ENCODE measurements at places on chromosomes 12 and 14. TPM values are rescaled to one million over a fixed set of nuclear protein-coding genes. Genes with fewer than 3 reads are reported as not detected.

DNA sequence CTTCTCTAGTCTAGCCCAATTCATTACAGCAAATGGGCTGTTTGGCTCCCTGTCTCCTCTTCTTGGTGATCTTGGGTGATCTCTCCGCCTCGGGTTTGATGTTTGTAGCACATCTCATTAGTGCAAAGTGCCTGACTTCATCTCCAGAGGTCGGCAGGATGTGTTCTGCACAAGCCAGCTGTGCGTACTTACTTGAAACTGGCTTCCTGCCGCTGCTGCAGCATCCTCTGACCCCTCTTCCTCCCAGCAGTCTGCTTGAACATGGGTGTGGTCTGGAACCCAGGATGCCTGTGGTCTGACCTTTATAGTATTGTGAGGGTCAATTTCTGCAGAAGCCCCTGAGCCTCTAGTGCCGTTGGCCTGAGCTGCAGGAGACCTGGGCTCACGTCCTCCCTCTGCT lies 99.2 kb downstream of the BEGAIN start:
- DNase-seq: no peak

DNA sequence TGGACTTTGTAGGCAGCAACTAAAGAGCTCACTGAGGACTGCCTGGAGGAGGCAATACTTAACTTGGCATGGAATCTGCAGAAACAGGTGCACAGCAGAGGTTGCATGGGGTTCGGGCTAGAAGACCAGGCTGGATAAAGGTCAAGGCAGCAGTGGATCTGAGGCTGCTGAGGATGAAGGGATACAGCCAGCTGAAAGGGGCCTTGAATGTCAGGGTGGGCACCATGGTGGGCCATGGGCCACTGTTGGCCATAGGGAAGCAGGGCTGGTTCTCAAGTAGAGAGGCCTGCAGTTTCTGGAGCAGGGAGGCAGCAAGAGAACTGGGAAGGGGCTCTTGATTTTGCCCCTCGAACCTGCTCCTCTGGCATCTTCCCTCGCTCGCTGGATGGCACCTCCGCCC lies 55.5 kb downstream of the C14orf132 start:
- no peak for DNase-seq

- DNase-seq: no peak
Measured at GRCh38 chr14:75917946-75918335, 63.9 kb downstream of the TGFB3 start.

DNA sequence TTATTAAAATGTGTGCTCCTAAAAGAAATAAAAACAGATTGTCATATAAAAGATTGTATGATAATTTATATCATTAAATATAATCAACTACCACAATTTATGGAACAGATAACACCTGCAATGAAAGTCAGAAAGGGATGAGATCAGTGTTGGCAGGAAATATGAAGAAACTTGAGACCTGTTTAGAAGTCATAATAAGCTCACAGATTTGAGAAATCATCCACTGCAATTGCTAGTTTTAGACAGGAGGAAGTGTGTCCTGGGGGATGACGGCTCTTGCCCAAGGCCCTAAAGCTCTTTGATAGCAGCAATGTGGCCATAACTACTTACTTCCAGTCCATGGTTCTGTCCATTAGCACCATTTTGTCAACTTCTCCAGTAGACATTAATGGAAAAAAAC lies 122.8 kb upstream of the SOX5 start:
- DNase-seq: no peak

The ISM2 gene
- 1.2 TPM for total RNA-seq

The TMEM30B gene
- total RNA-seq: 68.2 TPM

The RPGRIP1 gene
- total RNA-seq: 0.40 TPM

The OTOGL gene
- 0.08 TPM for total RNA-seq

GRCh38 chr14:104643306-104643705 lies 38.7 kb upstream of the TMEM179 start:
- DNase-seq: no peak

- DNase-seq: no peak
Measured at GRCh38 chr12:91741932-91742331, 403.7 kb downstream of the BTG1 start.

- DNase-seq: no peak
Measured at GRCh38 chr14:99234355-99234754, 37.6 kb downstream of the BCL11B start.

GRCh38 chr12:42957136-42957535 lies 367.6 kb upstream of the PRICKLE1 start:
- no peak for DNase-seq

The DIO2 gene
- total RNA-seq: 0.37 TPM

DNA sequence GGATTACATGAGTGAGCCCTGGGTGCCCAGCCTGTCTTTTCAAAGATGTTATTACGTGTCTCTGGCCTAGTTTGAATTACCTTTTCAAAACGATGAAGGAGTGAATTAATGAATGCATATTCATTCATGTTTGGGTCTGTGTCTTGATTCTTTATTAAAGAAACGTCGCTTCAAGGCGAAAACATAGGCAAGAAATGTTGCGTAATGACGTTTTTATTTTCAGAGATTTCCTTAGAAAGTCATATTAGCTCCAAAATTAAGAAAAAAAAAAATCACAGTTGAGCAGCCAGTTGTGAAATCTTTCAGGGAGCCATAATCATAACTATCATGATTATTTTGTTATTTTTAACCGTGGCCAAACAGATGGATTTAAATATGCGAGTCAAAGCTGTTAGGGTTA lies 3.5 kb downstream of the PPFIBP1 start:
- DNase-seq: no peak

DNA sequence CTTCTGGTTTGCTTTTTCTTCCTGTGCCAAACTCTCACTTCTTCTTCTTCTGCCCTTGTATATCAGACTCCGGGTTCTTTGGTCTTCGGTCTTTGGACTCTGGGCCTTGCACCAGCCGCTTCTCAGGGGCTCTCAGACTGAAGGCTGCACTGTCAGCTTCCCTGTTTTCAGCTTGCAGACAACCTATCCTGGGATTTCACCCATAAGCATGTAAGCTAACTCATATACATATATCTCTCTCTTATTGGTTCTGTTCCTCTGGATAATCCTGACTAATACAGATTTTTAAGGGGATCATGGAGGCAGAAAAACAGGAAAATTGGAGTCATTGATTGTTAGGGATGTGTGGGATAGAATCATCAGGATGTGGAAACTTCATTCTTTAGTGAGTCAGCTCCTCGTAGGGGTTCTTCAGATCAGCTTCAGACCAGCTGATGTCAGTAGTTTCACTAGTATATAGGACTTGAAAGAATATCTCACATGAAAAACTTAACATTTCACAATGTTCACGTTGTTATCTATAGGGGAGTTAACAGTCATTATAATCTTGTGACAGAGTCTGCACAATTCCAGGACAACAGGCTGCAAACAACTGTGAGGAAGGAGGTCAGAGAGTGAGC lies 102.9 kb downstream of the RASSF9 start:
- DNase-seq: no peak

- no peak for DNase-seq
Measured at GRCh38 chr12:108635201-108635996, 1.7 kb upstream of the SELPLG start.

The SLC4A8 gene
- 0.59 TPM for total RNA-seq

The TCL1B gene
- not detected for total RNA-seq

GRCh38 chr14:105083926-105084685 lies 18.9 kb upstream of the GPR132 start:
- DNase-seq: no peak

GRCh38 chr12:56522411-56523193 lies 982 bp downstream of the RBMS2 start:
- DNase-seq: no peak

The RBM23 gene
- total RNA-seq: 67.7 TPM

DNA sequence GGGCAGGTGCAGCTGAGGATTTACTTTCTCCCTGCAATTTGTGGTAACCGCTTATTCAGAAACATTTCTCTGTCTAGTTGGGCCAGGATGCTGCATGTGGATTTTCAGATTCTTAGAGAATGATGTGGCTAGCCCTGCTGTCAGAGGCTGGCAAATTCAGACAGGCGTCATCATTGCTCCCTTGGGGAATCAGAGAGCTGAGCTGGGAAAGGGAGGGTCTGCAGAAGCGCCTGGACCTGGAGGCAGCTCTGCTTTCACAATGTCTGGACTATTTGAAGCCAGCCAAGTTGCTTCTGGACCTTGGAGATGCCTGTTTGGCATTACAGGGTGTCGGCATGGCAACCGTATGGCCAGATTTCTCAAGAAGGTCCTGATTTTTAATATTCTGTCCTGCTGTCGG lies 3.4 kb downstream of the GALNT16 start:
- no peak for DNase-seq

Data from colonic mucosa (tissue), 4 donors.